ENCODE measurements at places on chromosomes 16 and 17.

DNA sequence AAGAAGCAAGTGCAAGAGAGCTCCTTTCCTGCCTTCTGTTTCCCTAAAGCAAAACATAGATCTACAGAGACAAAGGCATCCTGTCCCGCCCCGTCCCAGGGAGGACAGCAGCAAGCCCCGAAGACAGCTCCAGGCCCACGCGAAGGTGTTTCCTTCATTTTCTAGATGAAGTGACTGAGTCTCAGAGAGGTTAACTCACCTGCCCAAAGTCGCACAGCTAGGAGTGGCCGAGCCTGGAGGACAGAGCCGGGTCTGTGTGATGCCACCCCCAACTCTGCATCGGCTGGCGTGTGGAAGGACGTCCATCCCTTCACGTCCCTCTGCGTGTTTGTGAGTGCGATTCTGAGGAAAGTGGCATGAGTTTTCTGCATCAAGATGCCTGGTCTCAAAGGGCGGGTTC is 187.2 kb upstream of the CHMP6 start:
- DNase-seq, result no peak

DNA sequence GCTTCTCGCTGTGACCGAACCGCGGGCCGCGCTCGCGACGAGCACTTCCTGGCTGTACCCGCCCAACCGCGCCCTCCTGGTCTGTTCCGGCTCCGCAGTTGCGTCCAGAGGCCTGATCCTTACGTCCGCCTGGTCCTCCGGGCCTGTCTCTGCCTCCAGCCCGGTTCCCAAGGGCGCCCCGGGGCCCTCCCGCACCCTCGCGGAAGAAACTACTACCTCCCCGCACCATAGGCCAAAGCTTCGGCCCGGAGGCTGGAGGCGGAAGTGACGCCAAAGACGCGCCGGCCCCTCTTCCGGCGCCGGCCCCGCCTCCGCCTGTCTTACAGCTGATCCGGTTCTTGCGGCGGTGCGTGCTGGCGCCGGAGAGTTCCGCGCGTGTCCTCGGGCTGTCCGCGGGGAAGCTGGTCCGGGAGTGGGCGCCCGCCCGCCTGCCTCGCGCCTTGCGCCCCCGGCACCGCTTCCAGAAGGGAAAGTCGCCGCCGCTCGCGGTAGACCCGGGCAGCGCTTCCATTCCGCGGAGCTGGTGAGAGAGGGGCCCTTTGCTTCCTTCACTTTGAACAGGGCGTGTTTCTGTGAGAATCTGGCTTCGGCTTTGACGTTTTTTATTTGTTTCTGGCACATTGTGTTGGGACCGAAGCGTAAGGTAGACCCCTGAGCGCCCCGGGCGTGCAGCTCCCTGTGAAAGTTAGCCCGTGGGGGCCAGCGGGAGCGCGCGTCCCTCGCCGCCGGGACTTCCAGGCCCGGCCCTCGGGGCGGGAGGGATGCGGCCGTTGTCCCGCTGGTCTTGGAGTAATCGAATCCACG is at the start of gene ZNF778:
Gene ZNF778, plus strand, starts transcription at position 316 of the 804 bp plus-strand sequence. CDS start 3,425 bp downstream, outside the sequence.
- DNase-seq, result peak; percentile 64

GRCh38 chr17:33615861-33616260 is 322.8 kb upstream of the ASIC2 start:
- DNase-seq, result no peak

DNA sequence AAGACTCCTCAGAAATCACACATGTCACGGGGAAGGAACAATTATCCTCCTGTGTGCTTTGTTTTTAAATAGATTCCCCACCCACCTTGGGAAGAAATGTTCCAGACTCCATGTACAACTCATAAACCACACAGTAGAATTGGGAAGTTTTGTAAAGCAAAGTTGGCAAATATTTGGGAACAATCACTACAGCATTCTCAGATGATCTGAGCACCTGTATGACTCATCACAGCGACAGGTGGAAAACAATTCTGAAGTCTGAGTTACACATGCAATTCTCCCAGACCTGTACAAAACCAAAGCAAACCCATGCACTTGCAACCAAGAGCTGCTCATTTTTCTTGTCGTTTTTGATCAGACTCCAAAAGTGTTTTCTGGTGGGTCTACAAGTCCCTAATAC is 14.4 kb upstream of the MYLK3 start:
- no peak for DNase-seq

GRCh38 chr16:19677402-19677801 is 40.6 kb downstream of the KNOP1 start:
- no peak for DNase-seq

DNA sequence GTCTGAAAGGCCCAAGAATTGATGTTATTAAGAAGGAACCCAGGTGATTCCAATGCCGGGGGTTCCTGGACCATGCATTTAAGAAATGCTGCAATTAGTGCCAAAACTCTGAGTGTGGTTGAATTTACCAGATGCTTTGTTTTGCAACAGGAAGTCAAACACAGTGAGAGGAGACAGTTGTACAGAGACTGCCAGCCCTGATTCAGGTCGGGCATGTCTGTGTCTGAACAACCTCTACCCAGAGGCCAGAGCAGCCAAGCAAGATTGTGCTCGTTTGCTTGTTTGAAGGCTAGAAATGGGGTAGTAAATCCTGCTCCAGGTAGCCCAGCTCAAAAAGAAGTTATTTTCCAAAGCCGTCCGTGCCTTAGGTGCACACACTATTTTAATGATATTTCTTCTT is 412.4 kb upstream of the ERCC4 start:
- DNase-seq, result no peak

- no peak for DNase-seq
Measured at GRCh38 chr17:45261577-45262515, at the start of gene SPATA32. TSS of gene SPATA32 (minus strand) at chr17:45262094. CDS start at chr17:45262016, 78 bp downstream.

DNA sequence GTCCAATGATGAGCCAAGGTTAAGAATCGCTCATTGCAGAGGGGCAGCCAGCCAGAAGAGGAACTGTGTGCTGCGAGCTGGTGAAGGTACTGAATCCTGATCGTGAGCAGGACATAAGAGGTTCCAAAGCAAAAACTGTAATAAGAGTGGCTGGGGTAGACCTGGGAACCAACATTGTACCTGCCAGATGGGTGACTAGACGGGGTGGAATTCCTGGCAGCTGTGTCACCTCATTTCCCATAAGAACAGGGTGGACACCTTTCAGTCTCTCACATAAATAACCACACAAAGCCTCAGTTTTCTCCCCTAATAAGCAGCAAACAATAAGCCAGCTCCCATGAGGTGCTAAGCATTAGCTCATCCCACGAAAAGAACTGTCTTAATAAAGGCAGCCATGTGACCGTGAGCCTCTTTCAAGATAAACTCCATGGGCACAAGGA is 290.3 kb downstream of the SOX9 start:
- DNase-seq, result no peak

DNA sequence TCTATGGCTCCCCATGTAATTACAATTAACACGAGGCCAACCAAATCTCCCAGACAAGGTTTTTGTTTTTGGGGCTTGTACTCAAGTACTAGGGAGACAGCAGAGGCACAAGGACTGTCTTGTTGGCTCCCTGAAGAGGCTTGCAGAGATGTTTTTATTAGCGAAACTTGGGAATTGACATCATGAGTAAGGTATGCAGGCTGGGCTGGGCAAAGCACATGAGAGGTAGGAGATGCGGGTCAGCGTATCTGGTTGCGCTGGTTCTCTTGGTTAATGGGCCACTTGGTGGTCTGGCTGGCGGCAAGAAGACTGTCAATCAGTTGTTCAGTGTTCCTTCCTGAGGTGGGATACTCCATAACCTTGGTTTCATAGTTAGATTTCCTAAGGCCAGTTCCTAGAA is 28.9 kb downstream of the LCMT1 start:
- DNase-seq, result no peak

- no peak for DNase-seq
Measured at GRCh38 chr17:4541328-4542002, 13.7 kb downstream of the MYBBP1A start.

DNA sequence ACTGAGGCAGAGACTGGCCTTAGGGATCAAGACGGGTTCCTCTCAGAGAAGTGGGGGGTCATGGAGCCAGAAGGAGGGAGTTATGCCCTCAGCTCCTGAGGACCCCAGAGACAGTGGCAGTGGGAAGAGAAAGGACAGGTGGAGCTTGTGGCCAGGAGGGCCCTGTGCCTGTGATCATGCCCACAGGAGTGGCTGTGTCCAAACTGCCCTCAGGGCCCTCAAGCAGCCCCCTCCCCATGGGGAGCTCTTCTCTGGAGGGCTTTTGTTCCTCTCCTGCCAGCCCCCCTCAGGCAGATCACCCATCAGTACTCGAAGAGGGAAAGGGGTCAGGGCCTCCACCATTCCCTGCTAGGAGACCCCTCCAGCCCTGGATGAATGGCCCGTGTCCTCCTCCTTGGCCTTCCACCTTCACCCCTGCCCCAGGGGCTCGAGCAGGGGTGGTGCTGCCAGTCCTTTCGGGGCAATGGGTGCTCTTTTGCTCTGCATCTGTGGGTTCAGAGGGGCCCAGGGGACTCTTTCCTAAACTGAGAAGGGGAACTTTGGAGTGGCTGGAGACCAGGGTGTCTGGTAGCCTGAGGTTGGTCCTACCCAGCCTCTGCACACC is 52.7 kb downstream of the BEAN1 start:
- no peak for DNase-seq

- no peak for DNase-seq
Measured at GRCh38 chr17:82780195-82780594, 28.3 kb downstream of the TBCD start.

- no peak for DNase-seq
Measured at GRCh38 chr17:65371702-65372101, 189.7 kb downstream of the AXIN2 start.

DNA sequence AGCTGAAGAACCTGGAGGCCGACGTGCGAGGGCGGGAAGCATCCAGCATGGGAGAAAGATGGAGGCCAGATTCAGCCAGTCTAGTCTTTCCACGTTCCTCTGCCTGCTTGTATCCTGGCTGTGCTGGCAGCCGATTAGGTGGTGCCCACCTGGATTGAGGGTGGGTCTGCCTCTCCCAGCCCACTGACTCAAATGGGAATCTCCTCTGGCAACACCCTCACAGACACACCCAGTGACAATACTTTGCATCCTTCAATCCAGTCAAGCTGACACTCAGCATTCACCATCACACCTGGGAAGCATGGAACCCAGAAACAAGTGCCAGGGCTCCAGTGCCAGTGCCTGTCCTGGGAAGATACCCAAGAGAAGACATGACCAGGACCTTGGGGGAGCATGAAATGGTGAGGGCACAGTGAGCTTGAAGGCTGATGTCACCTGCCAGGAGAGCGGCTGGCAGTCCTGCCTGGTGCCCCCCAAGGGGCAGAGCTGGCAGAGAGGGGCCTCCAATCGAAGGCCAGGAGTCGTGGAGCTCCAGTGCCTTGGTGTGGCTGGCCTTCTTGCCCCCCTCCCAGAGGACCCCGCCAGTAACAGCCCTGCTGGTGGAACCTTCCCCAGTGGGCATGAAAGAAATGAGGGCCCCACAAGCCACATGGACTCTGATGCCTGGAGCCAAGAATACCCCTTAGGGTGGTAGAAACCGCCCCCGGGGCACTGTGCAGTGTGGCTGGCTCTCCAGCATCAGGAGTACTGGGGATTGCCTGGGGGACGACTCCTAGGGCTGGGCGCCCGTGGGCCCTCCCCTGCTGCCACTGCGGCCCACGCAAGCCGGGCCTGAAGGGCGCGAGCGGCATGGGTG is 643 bp upstream of the NPB start:
- no peak for DNase-seq

DNA sequence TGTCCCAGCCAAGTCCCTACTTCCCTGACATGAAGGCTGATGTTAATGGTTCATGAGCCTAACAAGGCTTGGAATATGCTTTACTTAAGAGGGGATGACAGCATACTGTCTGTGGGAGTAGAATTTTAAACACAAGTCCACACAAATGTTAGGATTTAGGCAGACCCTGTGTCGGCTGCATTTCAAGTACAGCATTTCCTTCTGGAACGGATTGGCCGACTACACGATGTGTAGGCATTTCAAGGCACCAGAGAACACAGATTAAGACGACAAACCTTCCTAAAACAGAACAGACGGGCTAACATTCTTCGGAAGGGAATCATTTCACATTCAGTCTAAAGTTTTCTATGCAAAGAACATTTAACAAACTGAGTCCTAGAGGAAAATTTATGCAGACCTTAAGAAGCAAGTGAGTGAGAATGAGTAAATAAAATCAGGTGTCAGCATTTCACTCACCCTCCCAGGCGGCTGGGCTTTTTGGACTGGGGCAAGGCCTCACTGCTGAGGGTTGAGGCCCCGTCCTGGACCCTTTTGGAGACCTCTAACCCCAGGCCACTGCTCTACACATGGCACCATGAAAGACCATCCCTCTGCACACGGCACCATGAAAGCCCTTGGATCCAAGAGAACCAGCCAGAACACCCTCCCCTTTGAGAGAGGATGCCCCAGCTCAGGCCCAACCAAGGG is 67.5 kb downstream of the SMPD3 start:
- DNase-seq, result no peak

- no peak for DNase-seq
Measured at GRCh38 chr17:42431758-42432161, 8.7 kb upstream of the CAVIN1 start.

GRCh38 chr17:82648742-82649331 is 593 bp upstream of the WDR45B start:
- DNase-seq, result no peak

DNA sequence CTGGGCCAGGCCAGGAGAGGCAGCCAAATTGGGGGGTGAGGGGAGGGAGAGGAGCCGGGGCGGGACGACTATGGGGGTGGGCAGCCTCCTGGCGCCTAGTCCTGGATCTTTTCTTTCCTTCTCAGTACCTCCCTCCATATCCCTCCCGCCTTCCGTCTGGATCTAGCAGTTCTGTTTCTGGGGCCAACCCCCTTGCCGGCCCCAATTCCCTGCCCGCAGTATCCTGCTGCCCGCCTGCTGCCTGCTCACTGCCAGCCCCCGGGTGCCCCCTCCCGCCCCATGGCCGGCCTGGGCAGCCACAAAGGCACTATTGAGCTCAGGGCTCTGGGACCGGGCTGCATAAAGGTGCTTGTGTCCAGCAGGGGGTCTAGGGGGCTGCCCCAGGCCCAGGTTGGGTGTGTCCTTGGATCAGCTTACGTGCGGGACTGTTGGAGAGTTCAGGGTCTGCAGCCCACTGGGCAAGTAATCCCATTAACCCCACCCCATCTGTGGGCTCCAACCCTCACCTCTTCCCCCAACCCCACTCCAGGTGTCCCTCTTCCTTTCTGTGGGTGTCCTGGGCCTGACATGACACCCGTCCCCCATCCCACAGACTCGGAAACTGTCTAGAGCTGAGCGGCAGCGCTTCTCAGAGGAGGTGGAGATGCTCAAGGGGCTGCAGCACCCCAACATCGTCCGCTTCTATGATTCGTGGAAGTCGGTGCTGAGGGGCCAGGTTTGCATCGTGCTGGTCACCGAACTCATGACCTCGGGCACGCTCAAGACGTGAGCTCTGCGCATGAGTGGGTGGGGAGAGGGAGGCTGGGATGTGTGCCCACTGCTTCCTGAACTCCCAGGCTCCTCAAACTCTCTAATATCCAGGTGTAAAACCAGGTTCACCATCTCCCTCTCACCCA is 2.0 kb downstream of the WNK4 start:
- no peak for DNase-seq

- DNase-seq, result no peak
Measured at GRCh38 chr16:89764711-89765201, 43.4 kb downstream of the ZNF276 start.

GRCh38 chr16:1002399-1003166 is 21.0 kb downstream of the SOX8 start:
- DNase-seq, result no peak

DNA sequence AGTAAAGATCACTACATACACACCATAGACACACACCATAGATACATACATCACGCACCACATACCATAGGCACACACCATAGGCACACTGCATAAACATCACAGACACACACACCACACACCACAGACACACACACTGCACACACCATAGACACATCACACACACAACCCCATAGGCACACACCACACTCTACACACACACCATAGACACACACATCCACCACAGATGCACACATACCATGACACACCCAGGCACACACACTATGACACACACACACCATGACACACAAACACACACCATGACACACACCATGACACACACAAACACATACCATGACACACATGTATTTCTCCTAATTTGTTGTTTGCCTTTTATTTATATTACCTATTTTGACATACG is 14.1 kb downstream of the TBC1D16 start:
- no peak for DNase-seq

Data from NCI-H1092 (cell line).